T1000 (cell line): ENCODE measurements at places on chromosomes 16 and 17.

DNA sequence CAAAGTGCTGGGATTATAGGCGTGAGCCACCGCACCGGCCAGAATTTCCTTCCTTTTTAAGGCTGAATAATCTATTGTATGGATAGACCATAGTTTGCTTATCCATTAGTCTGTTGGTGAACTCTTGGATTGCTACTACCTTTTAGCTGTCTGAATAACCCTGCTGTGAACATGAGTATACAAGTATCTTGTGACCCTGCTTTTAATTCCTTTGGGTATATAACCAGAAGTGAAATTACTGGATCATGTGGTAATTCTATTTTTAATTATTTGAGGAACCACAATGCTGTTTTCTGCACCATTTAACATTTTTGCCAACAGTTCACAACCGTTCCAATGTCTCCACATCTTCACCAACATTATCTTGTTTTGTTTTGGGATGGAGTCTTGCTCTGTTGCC lies 4.6 kb upstream of the OTOA start:
- DNase-seq: no peak

GRCh38 chr16:88302666-88303065 lies 80.1 kb upstream of the ZNF469 start:
- no peak for DNase-seq

DNA sequence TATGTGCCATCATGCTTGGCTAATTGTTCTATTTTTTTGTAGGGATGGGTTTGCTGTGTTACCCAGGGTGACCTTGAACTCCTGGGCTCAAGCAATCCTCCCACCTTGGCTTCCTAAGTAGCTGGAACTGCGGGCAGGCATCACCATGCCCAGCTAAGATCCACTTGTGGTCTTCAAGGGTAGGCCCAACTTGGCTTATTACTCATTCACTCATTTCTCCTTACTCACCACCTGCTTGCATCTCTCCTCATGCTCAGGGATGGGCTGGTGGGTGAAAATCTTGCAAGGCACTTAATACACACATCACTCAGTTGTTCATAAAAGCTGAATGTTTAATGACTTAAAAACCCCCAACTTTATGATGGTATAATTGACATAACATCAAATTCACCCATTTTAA lies 207.8 kb downstream of the SHISA9 start:
- DNase-seq: no peak

GRCh38 chr16:87132361-87133014 lies 184.7 kb downstream of the C16orf95 start:
- DNase-seq: no peak

DNA sequence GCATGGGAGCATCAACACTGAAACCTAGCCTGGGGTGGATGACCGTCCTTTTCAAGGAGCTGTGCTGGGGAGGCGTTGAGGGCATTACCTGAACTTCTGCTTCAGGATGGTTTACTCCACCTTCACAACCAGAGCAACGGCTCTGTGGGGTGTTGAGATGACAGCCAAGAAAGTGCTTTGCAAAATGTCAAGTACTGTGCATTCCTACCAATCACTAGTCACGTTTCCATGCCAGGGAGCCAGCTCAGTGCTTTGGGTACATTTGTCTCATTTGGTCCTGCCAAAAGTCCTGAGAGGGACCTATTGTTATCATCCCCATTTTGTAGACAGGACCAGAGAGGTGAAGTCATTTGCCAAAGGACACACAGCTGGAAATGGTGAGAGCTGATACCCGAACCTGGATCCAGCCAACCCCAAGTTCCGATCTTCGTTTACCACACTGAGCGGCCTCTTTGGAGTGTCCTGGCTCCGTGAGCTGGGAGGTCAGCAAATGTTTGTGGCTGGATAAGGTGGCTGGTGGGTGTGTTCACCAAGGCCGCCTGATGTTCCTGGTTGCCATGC lies 61.6 kb downstream of the IRF8 start:
- no peak for DNase-seq

DNA sequence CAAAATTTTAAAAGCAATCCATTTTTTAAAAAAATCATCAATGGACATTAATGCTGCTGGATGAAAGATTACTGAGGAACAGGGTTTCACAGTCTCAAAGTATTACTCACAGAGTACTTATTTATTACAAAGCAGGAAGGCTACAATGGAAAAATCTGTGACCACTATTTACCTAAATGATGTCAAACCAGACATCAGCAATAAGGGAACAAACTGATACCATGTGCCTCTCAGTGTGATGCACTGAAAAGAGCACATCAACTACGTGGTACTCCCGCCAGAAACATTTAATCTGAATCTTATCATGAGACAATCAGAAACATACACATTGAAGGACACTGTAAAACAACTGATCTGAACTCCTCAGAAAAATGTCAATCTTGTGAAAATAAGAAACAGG lies 124.2 kb downstream of the PARN start:
- no peak for DNase-seq

GRCh38 chr17:79997011-79997660 lies 38.5 kb downstream of the TBC1D16 start:
- no peak for DNase-seq

- no peak for DNase-seq
Measured at GRCh38 chr17:44637066-44637465, 19.2 kb upstream of the MEIOC start.

DNA sequence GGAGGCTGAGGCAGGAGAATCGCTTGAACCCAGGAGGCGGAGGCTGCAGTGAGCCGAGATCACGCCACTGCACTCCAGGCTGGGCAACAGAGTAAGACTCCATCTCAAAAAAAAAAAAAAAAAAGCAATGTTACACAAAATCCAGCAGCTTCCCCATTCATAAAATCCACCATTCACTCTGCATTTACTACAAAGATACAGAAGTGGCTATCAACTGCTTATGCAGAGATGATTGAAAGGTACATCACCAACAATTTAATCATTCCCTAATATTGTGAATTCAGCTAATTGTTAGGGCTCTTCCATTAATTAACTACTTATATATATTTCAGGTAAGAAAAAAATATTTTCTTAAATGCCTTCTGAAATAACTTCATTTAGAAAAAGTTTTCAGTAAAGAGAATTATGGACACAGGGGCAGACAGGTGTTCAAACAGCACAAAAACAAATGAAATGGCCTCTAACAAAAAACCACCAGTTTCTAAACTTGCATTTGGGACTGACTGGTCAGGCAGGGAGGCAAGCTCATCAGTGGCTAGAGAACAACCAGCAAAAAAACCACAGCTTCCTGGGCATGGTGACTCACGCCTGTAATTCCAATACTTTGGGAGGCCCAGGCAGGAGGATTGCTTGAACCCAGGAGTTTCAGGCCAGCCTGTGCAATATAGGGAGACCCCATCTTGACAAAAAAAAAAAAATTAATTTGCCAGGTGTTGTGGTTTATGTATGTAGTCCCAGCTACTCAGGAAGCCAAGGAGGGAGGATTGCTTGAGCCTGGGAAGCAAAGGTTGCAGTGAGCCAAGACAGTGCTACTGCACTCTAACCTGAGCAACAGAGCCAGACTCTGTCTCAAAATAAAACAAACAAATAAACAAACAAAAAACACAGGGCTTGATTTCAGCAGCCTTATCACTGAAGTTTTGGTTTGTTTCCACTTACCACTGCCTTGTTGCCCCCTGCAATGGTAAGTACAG lies 26.3 kb downstream of the ERN1 start:
- DNase-seq: peak; percentile 25

DNA sequence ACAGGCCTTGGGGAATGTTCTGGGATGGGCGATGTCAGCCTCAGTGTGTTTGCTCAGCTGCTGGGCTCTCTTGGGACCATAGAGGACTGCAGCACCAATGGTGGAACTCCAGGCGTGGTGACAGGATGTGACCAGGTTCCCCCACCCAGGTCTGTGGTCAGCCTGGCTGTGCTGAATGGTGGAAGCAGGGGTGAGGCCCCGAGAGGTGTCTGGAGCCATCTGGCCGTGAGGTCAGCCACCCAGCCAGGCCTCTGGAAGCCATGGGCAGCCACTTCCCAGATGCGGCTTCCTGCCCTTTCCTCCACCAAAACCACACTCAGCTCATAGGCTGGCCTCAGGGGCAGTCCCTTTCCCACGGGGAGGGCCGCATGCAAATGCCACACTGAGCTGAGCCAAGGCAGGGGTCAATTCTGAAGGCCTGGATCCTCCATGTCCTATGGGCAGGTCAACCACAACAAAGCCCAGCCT lies 7.8 kb upstream of the MAPK7 start:
- no peak for DNase-seq

GRCh38 chr16:77761204-77761603 lies 27.2 kb upstream of the VAT1L start:
- no peak for DNase-seq
